Breast epithelium (tissue), 4 donors: ENCODE measurements at places on chromosomes 5 and 9. TPM values are rescaled to one million over a fixed set of nuclear protein-coding genes. Genes with fewer than 3 reads are reported as not detected.
A peak's percentile ranks its signal among the peaks of the same experiment; 100 is the strongest.

DNA sequence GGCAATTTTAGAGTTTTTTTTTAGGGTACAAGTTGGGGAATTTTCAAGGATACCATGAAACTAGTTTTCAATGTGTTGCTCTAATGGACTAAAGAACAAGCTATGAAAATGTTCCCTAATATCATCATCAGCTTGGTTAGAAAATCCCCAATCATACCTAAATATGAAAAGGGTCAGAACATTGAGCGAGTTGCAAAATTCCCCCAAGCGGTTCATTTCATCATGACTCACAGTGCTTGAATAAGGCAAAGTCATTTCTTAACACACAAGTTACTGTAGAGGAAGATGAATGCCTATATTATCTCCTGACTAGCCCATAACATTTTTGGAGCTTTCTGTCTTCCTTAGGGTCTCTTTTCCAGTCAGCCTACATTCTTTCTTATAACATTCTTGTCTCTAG lies 62.7 kb downstream of the ST8SIA4 start:
- no peak for DNase-seq

DNA sequence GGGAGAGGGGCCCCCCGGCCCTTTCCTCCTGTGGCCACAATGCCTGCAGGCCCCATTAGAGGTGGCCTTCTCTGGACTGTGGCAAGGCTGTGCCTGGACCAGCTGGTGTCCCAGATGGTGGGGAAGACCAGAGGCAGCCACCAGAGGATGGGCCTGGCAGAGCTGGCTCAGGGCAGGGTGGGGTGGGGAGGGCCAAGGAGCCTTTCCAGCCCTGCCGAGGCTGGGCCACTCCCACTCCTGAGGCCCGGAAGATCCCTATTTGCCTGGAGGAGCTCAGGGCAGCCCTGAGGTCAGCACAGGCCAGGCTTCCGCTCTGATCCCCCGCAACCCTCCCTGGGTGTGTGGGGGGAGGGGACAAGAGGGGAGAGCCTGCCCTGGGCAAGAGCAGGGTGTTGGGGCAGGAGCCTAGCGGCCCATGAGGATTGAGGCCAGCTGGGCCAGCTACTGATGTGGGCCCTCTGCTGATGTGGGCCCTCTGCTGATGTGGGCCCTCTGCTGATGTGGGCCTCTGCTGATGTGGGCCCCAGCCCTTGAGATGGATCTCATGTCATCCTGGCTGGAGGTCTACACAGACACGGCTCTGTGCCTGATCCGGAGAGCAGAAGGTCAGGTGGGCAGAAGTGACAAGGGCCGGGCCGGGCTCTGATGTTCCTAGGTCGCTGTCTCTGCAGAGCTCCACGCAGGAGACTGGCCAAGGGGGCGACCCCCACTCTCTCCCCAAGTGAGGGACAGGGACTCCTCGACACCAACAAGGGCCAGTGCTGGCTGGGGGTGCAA lies 6.0 kb downstream of the MRPS2 start:
- DNase-seq: no peak

DNA sequence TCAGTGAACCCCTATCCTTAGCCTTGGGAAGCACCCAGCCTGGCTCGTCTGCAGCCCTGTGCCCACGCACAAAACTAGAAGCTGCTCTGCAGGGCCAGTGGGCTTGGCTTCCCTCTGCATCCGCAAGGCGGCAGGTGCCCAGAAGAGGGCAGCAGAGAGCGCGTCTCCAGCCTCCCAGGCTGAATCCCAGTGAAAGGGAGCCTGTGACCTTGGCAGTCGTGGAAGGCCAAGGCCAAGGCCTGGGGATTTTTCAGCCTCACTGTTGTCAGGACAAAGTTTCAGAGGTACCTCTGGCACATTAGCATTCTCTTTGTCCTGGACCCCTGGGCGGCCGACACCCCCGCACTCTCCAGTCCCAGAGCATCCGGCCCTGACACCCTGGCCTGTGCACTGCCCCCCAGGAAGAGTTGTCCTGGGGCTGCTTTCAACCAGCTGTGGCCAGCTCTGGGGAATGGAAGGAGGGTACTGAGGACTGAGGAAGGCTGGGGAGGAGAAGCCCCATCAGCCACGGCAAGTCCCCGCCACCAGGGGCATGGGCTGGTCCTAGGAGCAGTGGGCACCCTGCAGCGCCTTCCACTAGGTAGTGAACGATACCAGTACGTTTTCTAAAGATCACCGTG lies 63.6 kb upstream of the IL17B start:
- peak; percentile 90 for DNase-seq

- DNase-seq: no peak
Measured at GRCh38 chr5:95620030-95620869, at the start of gene GPR150. TSS of gene GPR150 (plus strand) at chr5:95620087. CDS start at chr5:95620276, 189 bp downstream.

Gene ACTBL2
- not detected for total RNA-seq

Gene NMUR2
- not detected for total RNA-seq
